Forelimb muscle (tissue), 1 donor: ENCODE measurements at places on chromosomes 3 and 15.

GRCh38 chr3:151166161-151166560 lies 36.9 kb downstream of the GPR171 start:
- DNase-seq: no peak

- no peak for DNase-seq
These were observed 59.3 kb downstream of the TSC22D2 start for GRCh38 chr3:150467381-150467780.

DNA sequence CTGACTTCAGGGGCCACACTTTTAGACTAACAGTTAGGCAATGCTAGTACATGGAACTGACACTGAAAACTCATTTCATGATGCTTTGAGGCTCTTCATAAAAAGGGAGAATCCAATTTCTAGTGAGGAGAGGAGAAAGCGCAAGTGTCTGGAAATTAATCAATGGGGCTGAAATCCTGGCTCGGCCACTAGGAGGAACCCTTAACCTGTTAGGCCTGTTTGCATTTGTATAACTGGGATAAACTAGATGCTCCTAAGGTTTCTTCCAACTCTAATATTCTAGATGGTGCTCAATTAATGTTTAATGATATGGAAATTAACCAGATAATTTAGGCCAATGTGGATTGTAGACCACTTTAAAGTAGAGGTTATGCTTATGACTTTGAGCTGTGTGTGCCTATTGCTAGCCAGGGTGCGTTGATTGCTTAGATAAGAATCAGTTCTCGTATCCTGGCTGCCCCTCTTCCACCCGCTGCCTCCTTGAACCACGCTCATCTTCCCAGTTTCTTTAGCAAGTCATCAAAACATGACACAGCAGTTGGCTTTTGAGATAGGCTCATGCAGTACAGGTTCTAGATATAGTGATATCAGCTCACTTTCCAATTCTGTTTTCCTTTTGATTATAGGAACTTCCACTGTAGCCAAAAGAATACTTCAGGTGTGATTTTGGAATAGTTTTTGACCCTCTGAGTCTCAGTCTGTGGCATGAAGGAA lies 16.8 kb upstream of the CRBN start:
- DNase-seq: no peak

GRCh38 chr3:40939030-40939740 lies 260.1 kb upstream of the CTNNB1 start:
- no peak for DNase-seq

GRCh38 chr3:106172780-106173179 lies 304.0 kb upstream of the CBLB start:
- no peak for DNase-seq

DNA sequence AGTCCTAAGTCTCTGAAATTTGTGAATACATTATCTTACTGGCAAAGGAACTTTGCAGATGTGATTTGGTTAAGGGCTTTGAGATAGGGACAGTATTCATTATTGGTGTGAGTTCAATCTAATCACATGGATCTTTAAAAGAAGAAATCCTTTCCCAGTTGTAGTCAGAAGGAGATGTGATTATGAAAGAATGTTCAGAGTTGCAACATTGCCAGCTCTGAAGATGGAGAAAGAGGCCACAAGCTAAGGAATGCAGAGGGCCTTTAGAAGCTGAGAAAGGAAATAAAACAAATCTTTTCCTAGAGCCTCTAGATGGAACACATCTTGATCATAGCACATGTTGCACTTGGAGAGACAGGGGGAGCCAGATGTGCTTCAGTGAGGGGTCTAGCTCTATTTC lies 27.7 kb upstream of the SIAH2 start:
- DNase-seq: no peak

- no peak for DNase-seq
These were observed 314.5 kb downstream of the TLE3 start for GRCh38 chr15:69783211-69783610.

- DNase-seq: no peak
These were observed 274.2 kb upstream of the ARRDC4 start for GRCh38 chr15:97686324-97686723.

DNA sequence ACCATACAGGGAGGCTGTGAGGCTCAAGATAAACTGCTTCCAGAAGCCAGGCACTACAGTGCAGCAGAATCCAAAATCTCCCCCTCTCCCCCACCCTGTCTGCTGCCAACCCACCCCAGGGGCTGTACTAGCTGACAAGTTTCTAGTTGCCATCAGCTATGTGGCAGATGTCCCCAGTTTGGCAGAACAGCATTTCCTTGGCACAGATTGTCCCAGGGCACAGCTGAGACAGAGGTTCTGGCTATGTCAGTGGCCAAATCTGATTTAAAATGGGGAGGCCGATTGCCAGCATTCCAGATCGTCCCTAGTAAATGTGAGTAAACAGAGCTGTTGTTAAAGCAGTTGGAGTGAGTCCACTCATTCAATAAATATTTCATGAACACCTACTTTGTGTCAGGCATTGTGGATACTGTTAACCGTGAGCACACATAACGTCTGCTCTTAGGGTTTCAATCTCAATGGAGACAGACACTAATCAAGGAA lies 28.0 kb upstream of the CCDC174 start:
- DNase-seq: peak; percentile 19

- DNase-seq: no peak
These were observed 200.7 kb upstream of the SEMA6D start for GRCh38 chr15:47516558-47516957.

DNA sequence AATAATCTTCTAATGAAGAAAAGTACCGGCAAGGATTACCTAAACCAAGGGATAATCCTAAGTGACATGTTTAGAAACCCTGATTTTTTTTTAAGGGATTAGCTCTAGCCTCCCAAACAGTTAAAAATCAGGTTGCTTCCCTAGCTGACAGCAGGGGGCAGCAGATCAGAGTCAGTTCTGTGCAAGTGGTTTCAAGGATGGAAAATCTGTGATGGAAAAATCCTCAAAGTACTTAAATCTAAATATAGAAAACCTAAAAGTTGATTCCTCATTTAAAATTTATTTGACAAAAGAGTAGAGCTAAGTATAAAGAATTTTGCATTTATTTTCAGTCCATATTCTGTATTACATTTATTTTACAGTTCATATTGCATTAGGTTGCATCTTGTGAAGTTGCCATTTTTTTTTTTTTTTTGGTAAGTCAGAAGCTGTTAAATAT lies 107.6 kb downstream of the PEX5L start:
- DNase-seq: no peak

- DNase-seq: no peak
These were observed 34.1 kb downstream of the WHAMM start for GRCh38 chr15:82843566-82843965.

DNA sequence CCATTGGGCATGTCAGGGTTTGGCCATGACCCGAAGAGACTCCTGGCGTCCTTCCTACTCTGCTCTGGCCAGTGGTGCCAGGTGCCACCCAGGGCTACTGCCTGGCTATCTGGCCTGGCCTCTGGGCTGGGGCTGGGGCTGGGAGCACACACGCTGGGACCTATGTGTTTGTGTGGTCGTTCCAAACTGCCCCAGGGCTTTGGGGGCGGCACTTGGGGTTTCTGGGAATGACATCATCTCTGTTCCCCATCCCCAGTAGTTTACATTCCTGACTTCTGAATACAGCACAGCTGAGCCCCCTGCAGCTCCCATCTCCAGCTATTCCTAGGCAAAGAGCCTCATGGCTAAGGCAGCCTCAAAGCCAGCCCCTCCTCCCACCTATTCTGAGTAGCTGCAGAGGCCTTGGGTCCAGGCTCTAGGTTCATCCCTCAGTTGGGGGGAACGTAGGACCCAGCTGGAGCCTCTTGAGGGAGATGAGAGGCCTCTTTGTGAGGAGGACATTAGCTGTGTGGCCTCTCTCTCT lies 24.3 kb downstream of the PLEKHO2 start:
- DNase-seq: no peak

- no peak for DNase-seq
These were observed 114.7 kb upstream of the LINGO1 start for GRCh38 chr15:77747175-77748077.

DNA sequence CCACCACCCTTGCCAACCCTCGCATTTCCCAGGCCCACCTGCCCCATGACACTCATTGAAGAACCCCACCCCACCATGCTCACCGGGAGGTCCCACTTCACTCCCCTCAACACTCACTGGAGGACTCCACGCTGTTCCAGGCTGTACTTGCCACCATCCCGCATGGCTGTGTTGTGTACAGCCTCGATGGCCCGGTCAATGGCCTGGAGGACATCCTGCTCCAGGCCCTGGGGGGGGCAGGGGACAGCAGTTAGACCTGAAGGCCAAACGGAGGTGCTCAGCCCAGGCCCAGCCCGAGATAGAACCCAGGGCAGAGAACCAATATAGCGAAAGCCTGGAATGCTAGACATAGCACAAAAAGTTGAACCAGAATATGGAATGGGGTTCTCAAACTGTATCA lies 2.9 kb downstream of the NCKIPSD start:
- no peak for DNase-seq

GRCh38 chr3:197487911-197488391 lies 67.8 kb downstream of the BDH1 start:
- DNase-seq: no peak

- DNase-seq: no peak
These were observed 5.4 kb downstream of the PCBP4 start for GRCh38 chr3:51961602-51962569.

- no peak for DNase-seq
These were observed 147.3 kb upstream of the TRIM42 start for GRCh38 chr3:140530603-140531002.

DNA sequence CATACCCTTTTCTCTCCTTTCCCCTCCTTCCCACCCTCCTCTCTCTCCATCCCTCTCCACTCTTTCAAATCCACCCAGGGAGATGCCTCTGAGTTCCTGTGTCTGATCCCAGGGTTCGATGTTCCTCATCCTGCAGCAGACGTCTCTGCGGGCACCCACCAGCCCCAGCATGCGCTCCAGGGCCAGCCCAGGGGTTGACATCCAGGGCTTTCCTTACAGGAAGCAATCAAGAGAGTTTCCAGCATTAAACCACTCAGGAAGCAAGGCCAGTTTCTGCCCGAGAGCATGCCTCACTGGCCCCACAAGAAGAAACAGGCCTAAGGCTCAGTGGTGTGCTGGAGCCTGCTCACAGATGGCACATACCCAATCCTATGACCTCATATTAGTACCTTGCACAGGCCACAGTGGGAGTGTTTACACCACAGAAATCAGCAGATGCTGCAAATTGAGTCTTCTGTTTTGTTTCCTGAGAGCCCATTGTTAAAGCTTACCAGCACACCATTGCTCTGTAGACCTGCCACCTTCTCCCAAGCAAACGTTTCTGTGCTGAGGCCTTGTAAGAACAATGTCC lies 13.2 kb downstream of the SLC6A1 start:
- DNase-seq: no peak

DNA sequence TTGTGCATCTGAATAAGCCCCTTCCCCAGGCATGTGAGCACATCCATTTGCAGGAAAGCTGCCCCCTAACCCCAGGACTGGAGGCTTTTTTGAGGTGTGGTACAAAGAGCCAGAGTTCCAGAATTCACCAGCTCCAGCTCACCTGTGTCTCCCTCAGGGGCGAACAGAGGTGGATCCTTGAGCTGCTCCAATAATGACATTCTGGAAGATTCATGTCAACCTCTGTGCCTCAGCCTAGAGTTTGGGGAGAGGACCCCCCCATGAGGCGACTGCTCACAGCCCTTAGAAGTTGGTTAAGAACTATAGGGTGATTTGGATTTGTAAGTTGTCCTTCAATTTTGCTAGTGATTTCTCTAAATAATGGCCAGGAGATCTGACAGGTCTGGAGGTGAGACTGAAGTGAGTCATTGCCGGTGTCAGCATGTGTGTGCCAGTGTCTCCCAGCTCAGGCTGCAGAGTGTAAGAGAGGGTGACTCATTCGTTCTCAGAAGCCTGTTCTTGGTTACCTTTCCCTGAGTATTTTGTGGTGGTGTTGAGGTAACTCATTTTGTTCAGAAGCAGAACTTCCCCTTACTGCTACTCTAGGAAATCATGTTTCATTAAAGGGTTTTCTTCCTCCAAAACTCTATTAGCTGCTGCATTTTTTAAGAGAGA lies 136.9 kb upstream of the TOPAZ1 start:
- no peak for DNase-seq
